GM19239 (cell line): ENCODE measurements at places on chromosomes 13 and 19.

- no peak for DNase-seq
Observed at GRCh38 chr13:98848746-98849145, 96.3 kb upstream of the SLC15A1 start.

DNA sequence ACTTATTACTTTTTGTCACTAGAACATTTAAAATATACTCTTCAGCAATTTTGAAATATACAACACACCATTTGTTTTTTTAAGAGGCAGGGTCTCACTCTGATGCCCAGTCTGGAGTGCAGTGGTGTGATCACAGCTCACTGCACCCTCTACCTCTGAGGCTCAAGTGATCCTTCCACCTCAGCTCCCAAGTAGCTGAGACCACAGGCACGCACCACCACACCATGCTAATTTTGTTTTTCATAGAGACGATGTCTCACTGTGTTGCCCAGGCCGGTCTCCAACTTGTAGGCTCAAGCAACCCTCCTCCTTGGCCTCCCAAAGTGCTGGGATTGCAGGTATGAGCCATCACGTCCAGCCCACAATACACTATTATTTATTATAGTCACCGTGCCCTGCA is 2.6 kb downstream of the IGFL2 start:
- DNase-seq: no peak

DNA sequence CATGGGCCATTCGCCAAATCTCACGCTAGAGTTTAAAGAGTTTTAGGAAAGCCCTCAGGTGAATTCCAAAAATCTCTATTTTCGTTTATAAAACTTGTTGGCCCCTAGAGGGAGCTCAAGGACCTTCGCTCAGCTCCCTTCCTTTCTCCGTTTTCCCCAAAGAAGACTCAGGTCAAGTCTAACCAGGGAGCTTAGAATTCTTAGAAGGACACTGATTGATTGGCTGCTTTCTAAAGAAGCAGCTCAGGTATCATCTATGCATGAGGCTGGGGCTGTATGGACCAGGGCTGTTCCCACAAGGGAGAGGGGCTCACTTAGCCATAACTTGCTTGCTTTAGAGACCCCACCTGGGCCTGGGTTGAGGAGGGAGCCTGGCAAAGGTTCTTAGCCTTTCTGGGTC is 20.5 kb downstream of the DZIP1 start:
- DNase-seq: peak; percentile 35

- no peak for DNase-seq
Observed at GRCh38 chr13:100140441-100140840, 51.5 kb downstream of the PCCA start.

DNA sequence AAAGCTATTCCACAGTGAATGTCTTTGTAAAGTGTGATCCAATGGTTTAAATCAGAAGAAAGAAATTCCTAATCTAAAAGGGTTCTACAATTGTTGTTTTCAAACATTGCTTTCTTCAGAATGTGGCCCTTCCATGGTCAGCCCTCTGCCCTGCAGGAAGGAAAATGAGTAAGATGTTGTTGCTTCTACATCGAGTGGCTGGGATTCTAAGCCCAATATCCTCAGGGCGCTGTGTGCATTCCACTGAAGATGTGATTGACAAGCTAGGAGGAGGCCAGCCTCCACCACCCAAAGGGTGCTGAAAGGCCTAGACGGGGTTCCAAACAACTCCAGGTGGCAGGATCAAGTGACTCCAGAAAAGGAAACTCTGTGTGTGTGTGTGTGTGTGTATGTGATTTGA is 316.9 kb upstream of the TSHZ3 start:
- no peak for DNase-seq

DNA sequence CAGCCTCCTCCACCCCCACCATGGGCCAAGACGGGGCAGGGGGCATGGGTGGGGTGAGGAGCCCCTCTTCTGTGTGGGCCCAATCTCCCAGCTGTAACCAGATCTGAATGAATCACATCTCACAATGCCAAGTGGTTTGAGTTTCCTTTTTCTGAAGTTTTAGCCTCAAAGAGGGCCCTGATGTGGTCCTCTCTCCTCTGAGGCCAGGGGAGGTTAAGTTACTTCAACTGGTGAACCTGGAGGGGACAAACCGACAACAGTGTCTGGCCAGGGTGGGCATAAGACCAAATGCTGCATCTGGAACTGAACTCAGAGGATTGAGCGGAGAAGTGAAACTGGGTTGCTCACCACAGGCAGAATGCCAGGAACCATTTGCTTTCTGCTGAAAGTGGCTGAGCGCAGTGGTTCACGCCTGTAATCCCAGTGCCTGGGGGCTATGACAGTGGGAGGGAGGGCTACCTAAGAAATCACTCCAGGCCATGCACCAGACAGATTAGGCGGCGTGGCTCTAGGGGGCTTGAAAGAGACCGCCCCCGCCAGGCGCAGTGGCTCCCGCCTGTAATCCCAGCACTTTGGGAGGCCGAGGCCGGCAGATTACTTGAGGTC is 15.4 kb upstream of the IRGC start:
- no peak for DNase-seq

DNA sequence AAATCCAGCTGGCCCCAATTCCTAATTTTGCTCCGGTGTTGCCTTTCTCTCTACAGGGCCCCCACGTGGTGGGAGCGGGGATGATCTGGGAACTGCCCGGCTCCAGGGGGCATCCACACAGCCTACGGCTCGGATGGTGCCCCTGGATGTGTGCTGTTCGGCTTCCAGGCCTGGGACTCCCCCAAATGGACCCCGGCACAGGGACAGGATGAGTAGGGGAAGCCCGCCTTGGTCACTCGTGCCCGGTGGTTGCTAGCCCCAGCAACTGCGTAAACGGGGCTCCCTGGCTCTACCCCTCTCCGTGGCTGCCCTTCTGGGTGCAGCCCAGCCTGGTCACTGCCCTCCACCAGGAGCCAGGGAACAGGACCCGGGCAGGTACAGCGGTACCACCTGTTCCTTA is 111.5 kb downstream of the TEX26 start:
- no peak for DNase-seq

DNA sequence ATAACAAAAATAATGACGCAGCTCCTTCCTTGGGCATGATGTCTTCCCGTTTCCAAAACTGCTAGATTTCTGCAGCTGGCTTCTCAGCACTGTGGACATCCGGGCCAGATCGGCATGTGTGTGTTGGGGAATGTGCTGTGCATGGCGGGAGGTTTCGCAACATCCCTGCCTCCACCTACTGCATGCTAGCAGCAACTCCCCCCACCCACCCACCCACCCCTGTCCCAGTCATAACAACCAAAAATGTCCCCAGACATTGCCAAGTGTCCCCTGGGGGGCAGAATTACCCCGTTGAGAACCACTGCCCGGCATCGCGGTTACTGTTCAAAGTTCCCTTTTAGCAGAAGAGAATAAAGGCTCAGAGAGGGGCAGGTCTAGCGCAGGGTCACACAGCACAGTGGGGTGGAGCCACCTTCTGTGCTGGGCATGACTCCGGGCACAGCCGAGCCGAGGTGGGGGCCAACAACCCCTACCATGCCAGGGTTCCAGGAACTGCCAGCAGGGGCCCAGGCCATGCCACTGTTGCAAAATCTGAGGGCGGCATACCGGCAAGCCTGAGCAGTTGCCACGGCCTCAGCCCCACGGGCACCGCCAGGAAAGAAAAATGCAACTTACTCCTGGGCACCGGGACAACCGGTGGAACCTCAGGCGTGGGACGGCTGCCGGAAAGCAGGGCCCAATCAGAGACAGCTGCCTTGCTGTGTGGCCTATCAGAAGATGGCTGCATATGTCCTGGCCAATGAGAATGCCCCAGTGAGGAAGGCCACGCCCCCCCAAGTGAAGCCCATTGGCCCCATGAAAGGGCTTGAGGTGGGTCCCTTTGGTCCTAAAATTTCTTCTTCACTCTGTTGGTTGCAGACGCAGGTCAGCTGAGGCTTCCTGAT is 22.5 kb upstream of the NFIC start:
- DNase-seq: no peak

DNA sequence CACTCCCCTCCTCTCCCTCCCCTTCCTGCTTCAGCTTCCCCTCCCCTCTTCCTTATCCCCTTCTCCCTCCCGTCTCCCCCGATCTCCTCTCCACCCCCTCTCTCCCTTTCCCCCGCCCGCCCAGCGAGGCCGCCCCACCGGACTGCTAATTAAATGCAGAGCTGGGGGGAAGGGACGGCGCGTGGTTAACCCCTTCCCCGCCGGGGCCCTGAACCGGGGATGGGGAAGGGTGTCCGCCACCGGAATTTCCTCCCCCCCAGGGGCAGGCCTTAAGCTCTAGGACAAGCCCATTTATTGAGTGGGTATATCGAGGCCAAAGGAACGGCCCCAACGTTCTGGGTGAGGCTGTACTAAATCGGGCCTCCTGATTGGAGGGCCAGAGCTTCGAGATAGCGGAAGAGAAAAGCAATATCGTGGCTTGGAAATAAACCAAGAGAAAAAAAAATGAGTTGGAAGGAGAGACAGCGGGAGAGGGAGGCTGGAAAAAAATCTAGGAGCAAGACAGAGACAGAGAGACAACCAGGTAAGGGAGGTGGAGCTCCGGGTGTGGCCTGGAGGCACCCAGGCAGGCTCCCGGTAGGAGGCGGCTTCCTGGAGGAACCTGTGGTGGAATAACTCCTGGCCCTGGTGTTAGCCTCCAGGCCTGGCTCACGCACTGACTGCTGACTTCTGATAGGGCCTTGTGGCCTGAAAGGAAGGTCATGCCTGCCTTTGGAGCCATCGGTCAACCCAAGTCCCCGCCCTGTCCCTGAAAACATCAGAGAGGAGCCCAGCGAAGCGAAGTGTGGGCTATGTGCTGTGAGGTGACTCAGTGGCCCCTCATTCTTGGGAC is 11.6 kb upstream of the JUND start:
- no peak for DNase-seq

- DNase-seq: no peak
Observed at GRCh38 chr19:45999653-46000121, 4.4 kb downstream of the CCDC61 start.

DNA sequence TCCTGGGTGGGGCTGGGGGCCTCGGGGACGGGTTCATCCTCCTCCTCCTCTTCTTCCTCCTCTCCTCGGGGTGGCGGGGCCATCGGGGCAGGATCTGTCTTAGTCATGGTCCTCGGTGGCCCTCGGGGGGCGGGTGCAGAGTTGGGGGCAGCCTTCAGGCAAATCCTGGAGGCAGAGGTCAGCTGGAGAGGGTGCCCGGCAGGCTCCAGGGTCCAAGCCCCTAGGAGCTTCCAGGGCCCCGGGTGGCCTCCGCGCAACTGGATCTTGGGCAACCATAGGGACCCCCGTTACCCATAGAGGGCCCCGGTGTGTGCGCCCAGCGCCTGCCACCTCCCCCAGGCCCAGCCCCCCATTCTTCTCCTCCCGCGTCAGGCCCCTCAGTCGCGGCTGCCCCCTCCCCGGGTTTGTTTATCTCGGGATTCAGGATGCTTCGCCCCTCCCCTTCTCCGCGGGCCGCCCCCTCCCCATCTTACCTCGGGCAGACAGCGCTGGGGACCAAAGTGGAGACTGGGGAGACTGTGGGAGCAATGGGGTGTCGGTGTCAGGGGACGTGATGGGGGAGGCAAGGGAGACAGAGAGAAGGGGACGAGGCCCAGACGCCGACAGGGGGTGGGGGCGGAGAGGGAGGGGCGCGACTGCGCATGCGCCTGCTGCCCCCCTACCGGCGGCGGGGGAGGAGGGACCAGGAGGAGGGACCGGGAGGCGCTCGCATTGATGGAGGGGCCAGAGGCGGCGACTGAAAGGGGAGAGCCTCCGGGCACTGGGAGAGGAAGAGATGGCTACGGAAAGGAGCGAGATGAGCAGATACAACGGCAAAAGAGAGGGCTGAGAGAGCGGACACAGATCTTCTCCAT is at the start of gene CLIP3:
Gene CLIP3, minus strand, starts transcription at position 623 of the 854 bp plus-strand sequence. Its CDS starts 516 bp downstream, at position 107.
- DNase-seq: peak; percentile 66

GRCh38 chr13:29936051-29936813 is 85.8 kb upstream of the UBL3 start:
- no peak for DNase-seq

DNA sequence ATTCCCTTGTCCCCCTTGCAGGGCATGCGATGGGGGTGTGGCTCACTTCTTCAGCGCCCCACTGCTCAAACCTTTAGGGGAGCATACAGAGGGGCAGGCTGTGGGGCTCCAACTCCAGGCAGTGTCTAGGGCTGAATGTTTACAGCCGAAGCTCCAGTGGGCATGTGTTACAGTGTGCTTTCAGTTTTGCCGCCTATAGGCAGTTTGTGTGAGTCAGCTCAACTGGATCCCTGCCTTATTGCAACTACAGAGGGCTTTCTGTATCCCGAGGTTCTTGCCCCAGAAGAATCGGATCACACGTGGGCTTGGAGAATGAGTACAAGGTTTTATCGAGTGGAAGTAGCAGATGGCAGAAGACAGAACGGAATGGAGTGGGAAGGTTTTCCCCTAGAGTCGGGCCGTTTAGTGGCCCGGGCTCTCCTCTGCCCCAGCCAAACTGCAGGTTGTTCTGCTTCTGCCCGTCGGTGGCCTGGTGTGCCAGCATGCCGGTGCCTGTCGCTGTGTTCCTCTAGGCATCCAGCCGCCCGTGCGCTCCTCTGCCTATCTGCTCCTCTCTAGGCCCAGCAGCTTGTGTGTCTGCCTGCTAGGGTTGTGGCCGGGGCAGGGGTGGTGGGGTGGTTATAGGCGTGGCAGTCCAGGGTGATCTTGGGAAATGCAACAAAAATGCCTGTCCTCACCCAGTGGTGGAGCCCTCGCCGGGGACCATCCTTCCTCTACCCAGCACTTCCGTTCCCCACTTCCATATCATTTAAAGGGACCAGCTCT is 435.9 kb upstream of the SGCG start:
- DNase-seq: no peak

DNA sequence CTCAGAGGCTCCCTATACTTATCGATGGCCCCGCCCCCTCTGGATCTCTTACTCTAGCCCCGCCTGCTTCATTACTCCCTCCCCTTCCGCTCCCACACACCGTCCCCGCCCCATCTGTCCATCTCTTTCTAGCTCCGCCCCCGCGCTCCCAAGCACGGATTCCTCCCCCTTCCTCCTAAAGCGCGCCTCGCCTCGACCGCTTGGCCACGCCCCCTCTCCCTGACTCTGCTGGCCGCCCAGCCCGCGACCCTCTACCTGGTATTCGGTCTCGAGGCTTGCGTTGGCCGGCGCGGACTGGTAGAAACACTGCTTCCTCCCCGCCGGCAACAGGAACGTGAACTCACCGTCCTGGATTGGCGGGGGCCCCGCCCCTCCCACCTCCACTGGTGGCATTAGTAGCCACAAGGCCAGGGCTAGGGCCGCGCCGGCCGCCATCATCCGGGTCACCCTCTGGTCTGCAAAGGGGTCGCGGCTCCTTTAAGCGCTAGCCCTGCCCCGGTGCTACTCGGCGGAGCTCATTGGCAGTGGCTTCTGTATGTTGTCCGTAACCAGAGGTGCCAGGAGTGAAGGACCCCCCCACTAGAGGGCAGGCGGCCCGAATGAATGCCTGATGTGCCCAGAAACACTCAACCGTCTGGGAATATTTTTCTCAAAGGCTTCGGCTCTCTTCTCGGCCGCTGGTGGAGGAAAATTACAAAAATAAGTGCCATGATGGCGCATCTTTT is at the start of gene TMED1:
Gene TMED1, minus strand, starts transcription at position 459 of the 725 bp plus-strand sequence. Its CDS starts 21 bp downstream, at position 438.
- DNase-seq: peak; percentile 93
